Activated CD8-positive, alpha-beta memory T cell treated with anti-CD3 and anti-CD28 coated beads for 48 hours (primary cell): ENCODE measurements at places on chromosomes 6 and 20.

- DNase-seq = no peak
Measured at GRCh38 chr6:2155206-2155605, 90.2 kb downstream of the GMDS start.

DNA sequence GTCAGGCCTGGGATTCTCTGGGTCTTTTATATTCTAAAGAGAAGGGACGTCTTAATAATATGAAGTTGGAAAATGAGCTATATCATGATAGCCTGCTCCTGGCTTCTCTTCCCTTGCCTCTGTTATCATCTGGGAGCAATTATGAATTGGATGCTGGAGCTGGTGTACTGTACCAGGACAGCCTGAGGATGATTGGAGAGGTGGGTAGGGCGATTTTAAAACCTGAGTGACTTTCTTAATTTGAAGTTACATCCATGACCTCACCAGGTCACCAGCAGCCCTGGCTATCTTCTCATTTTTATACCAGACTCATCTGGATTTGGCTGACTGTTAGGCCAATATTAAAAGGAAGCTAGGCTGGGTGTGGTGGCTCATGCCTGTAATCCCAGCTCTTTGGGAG lies 317.6 kb downstream of the CLIC5 start:
- DNase-seq = no peak

DNA sequence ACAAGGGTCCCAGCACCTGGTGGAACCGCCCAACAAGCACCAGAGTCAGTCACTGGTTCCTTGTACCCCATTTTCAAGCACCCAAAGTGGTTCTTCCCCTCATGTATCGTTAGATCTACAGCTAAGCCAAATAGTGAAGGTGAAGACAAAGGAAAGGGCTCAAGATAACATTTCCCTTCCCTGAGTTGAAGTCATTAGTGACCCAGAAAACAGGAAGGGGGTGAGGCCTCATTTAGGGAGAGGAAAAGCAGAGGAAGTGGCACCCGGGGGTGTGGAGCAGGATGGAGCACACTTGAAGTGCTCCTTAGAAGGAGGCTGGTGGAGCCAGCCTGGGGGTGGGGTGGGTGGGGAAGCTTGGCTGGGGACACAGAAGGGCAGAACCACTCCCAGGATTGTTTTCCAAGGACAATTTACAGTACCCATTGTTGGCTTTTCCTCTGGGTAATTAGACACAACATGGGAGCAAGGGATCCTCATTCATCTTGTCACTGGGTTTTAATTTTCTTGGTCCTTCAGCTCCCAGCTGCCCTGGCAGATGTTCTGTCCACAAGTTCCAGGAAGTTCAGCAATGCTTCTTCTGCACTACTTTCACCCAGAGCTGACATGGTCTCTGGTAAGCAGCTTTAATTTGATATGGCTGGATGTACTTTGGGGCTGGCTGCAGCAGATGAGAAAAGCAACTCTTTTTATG lies 73.3 kb upstream of the CD93 start:
- DNase-seq = no peak

DNA sequence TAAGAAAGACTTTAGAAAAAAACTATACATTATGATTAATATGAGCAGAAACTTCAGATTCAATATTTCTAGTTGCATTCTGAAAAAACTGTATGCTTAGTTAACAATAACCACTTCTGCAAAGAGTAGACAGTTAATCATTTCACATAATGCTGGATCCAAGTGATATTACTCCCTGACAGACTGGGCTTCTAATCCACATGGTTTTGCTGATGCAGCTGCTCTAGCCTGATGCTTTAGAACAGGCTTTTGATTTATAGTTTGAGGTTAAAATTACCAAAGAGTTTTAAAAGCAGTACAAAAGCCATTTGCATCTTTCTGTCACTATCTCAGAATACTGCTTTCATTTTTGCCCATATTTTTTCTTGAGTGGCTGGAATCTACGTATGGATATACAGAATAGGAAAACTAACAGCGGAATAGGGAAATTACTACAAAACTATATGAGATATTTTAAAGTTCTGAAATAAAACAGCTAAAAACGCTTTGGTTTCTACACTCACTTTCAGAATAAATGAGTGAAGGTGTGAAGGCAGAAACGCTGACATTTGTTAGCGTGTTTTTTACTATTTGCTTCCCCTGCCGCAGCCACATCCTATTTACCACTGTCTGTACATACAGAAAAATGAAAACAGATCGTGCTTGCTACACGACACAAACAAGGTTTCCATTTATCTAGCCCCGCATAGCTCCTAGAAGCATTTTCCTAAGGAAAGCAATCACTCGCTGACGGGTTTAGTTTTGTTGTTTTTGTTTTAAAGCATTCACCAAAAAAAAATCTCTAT lies 61.7 kb downstream of the METTL24 start:
- no peak for DNase-seq

DNA sequence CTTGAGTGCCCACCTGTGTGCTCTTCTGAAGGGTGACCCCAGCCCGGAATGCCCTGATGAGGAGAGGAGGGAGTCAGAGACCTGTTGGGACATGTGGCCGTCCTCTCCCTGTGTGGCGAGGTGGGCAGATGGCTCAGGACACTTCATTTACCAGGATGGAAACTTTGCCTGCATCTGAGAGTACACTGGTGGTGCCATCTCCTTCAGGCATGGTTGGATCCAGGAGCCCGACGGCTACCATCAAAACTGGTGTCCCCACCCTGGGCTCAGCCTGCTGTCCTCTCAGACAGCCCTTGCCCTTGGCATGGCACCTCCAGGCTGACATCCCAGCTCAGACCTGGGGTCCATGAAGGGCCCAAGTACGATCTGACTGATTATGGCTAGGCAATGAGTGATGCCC lies 7.0 kb upstream of the OSBPL2 start:
- DNase-seq = no peak

- DNase-seq = no peak
Measured at GRCh38 chr6:130164251-130164650, 58.5 kb downstream of the SAMD3 start.

GRCh38 chr20:51116765-51117686 lies 94.1 kb upstream of the KCNG1 start:
- no peak for DNase-seq

- DNase-seq = no peak
Measured at GRCh38 chr20:49787371-49788357, 25.0 kb upstream of the SLC9A8 start.

GRCh38 chr6:3540253-3540820 lies 83.5 kb upstream of the SLC22A23 start:
- DNase-seq = no peak

GRCh38 chr20:60283281-60283680 lies 325.1 kb downstream of the CDH26 start:
- no peak for DNase-seq

DNA sequence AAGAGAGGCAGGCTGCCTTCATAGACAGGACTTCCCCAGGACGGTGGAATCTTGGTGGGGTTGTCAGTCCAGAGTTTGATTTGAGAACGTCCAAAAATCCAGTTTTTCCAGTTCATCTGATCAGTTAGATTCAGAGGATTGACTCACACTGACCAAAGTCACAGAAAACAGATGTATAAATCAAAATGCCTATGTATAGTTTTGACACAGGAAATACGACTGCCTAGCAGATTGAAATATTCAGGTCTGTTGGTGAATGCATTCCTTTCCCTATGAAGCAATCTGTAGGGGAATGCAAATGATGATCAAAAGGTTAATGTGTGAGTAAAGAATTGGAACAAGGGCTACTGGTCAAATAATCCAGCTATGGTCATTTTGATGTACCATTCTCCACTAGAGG lies 29.7 kb upstream of the GFOD1 start:
- DNase-seq = no peak
